Fibroblast of skin of left biceps (primary cell): ENCODE measurements at places on chromosomes 7 and 10.

GRCh38 chr7:116673457-116673865 is 1.5 kb downstream of the MET start:
- no peak for DNase-seq

GRCh38 chr10:126185676-126186447 is 202.4 kb downstream of the ADAM12 start:
- DNase-seq, result no peak

DNA sequence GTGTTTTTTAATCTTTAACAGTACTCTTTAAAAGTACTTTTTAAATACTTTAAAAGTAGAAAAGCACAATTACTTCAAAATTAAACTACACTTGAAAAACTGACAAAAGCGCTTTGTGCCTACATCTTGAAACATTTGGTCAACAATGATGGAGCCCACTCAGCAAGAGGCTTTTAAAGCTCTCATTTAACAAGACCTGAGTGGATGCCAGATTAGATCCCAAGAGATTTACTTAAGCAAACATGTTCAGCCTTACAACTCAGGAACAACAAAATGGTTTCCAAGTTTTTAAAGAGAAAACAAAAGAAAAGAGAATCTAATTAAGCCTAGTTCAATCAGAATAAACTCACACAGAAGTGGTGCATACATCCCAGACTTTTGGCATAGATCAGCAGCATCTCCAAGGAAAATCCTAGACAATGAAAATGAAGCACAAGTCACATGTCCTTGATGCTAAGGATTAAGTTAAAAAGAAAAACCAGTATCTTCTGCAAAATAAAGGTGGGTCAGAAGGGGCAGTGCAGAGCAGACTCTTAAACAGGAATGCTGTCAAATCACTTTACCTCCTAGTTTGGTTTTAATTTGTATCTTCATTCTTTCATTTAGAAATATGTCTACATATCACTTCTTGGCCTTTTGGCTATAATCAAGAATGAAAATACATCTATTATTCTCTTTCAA is 26.2 kb downstream of the HIBADH start:
- DNase-seq, result peak; percentile 3

DNA sequence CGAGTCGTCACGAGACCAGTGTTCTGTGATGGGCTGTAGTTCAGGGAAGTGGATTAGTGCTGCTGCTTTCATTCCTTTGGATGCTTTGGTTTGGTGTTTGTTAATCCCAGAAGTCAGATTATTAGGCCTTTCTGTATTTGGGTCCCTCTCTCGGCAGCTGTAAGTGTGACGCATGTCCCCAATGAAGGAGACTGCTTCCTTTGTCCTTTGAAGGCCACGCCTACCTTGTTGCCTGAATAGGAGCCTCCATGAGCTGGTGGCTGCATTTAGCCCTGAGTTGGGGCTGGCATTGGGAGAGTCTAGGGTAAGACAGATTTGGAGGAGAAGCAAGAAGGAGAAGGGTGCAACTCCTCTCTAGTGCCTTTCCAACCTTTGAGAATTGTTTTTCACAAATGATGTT is 34.5 kb downstream of the DOCK1 start:
- no peak for DNase-seq

DNA sequence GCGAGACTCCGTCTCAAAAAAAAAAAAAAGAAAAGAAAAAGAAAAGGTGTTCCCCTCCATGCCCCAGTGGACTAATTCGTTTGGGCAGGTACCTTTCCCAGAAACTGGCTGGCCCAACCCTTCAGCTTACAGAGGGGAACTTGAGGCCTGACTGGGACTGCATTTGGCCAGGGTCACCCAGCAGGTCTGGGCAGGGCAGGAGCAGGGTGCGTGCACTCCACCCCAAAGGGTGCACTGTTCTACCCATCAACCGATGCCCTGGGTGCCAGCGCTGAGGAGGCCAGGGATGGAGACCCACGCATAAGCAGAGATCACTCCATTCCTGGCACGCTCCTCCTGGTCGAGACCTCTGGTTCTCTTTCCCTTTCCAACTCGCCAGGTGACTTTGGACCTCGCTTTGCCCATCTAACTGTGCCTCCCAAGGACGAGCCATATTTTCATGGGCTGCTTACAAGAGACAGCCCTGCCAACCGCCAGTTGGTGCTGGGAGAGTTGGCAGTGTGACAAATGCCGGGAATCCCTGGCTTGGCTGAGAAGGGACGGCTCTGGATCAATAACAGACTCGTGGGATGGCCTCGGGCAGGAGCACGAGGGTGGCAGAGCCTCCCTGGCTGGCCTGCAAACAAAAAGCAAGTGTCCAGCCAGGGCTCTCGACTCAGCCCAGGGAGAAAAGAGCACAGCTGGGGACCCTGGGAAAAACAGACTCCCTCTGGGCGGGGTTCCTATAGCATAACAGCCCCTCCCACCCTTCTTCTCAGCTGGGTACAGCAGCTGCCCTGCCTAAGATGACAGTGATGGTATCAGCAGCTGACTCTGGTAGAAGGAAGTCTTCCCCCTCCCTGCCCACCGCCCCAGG is 7.9 kb downstream of the HSPB1 start:
- no peak for DNase-seq

- no peak for DNase-seq
Observed at GRCh38 chr7:2870471-2870931, 26.4 kb upstream of the GNA12 start.

- DNase-seq, result no peak
Observed at GRCh38 chr10:104002911-104003310, 36.0 kb downstream of the SLK start.

- peak; percentile 9 for DNase-seq
Observed at GRCh38 chr7:101575721-101576120, 53.4 kb downstream of the MYL10 start.

- no peak for DNase-seq
Observed at GRCh38 chr10:97267671-97268070, 24.8 kb downstream of the ARHGAP19 start.

GRCh38 chr10:80158598-80159127 is 26.1 kb downstream of the PLAC9 start:
- peak; percentile 95 for DNase-seq

- no peak for DNase-seq
Observed at GRCh38 chr10:109928475-109928891, 5.2 kb upstream of the XPNPEP1 start.

DNA sequence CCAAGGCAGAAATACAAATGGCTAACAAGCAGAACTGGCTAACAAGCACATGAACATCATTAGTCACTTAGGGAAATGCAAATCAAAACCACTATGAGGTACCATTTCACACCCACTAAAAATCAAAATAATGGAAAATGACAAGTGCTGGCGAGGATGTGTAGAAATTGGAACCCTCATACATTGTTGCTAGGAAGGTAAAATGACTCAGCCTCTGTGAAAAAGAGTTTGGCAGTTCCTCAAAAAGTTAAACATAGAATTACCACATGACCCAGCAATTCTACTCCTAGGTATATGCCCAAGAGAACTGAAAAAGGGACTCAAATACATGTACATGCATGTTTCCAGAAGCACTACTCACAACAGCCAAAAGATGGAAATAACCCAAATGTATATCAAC is 52.8 kb upstream of the ANAPC16 start:
- peak; percentile 44 for DNase-seq

GRCh38 chr7:142568435-142569097 is 180.7 kb upstream of the PRSS1 start:
- no peak for DNase-seq

- DNase-seq, result no peak
Observed at GRCh38 chr10:35607475-35608327, 2.6 kb downstream of the GJD4 start.

GRCh38 chr10:95246582-95247051 is 44.2 kb downstream of the PDLIM1 start:
- DNase-seq, result no peak

- no peak for DNase-seq
Observed at GRCh38 chr7:106463851-106464611, 179.2 kb upstream of the NAMPT start.

GRCh38 chr10:78763651-78764395 is 304.9 kb upstream of the ZMIZ1 start:
- no peak for DNase-seq
